ENCODE measurements at places on chromosomes 12 and 14.
A peak's percentile ranks its signal among the peaks of the same experiment; 100 is the strongest.

DNA sequence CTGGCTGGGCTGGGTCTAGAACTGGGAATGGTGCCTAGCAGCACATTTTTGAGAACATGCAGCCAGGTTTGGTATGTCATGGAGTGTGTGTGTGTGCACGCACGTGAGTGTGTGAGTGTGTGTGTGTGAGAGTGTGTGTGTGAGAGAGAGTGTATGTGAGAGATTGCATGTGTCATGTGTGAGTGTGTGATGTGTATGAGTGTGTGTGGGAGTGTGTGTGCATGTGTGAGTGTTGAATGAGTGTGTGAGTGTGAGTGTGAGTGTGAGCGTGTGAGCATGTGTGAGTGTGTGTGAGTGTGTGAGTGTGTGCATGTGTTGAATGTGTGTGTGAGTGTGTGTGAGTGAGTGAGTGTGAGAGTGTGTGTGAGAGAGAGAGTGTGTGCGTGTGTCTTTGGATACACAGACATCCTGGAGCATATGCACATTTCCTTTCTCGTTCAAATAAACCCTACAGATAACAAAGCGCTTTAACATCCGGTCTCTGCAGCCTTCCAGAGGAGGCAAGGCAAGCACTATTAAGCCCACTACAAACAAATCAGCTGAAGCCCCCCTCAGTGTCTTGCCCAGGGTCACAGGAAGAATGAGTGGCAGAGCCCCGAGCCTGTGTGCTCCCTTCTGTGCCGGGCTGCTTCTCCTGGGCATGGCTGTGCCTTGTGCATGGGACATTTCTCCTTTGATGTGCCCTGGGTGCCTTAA is 108.7 kb upstream of the ETV6 start:
- no peak for DNase-seq

DNA sequence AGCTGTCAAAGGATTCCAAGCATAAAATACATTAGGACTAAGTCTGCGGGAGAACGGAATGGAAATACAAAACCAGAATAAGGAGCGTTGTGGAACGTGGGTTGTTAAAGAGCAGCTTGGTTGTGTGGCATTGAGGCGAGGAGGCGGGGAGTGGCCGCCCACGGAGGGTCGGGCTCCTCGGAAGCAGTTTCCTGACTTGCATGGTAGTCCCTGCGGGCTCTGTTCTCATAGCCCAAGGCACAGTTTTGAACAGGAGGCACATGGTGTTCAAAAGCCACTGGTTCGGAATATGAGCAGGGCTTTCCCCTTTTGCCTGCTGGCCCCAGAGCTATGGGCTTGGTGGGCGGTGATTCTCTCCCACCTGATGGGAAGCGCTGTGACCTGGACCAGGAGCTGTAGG is 12.2 kb downstream of the DDX51 start:
- no peak for DNase-seq

DNA sequence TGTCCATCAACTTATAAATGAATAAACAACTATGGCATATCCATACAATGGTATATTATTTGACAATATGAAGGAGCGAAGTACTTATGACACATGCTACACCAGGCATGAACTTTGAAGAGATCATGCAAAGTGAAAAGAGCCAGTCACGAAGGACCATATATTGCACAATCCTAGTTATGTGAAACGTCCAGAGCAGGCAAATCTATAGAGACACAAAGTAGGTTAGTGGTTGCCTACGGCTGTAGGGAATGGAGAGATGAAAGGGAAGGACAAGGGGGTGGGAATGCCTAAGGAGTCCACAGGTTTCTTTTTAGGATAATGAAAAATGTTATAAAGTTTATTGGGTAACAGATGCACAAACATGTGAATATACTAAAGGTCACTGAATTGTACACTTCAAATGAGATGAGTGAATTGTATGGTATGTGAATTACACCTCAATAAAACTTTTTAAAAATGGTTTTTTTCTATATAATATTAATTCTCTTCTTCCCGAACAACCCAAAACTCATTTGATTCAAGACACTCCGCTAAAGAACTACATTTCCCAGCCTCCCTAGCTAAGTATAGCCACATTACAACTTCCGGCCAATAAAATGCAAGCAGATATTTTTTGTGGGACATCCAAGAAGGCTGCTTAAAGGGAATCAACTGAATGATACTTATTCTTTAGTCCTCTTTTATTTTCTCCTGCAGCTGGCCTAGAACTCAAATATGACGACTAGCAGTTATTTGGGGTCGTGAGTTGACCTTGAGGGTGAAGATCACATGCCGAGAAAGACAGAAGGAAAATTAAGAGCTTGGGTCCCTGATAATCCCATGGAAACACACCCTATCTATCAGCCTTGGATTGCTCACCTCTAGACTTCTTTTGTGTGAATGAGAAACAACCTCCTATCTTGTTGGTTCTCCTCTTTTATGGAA is 187.2 kb downstream of the TTC8 start:
- DNase-seq = no peak

GRCh38 chr12:120705618-120706017 is 4.6 kb upstream of the UNC119B start:
- DNase-seq = no peak

- DNase-seq = no peak
These were observed 43.4 kb upstream of the SPTLC2 start for GRCh38 chr14:77659831-77660230.

DNA sequence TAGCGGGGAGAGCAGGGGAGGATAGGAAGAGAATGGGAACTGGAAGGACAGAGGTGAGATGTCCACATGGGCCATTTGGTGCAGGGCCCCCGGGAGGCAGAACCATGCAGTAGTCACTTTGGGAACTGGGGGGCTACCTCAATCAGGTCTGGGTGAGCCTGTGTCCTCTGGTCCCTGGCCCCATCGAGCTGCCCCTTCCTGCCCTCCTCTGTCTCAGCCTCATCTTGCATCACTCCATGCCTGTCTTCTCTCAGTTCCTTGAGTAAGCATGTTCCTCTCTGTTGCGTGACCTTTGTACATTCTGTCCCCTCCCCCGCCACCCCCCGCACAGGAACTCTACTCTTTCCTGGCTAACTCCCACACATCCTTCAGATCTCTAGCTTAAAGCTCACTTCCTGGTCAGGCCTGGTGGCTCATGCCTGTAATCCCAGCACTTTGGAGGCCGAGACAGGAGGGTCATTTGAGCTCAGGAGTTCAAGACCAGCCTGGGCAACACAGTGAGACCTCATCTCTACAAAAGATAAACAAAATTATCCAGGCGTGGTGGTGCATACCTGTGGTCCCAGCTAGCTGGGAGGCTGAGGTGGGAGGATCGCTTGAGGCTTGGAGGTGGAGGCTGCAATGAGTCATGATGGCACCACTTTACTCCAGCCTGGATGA is 23.2 kb downstream of the FOS start:
- DNase-seq = no peak

GRCh38 chr12:111022386-111022785 is 102.0 kb upstream of the MYL2 start:
- no peak for DNase-seq

DNA sequence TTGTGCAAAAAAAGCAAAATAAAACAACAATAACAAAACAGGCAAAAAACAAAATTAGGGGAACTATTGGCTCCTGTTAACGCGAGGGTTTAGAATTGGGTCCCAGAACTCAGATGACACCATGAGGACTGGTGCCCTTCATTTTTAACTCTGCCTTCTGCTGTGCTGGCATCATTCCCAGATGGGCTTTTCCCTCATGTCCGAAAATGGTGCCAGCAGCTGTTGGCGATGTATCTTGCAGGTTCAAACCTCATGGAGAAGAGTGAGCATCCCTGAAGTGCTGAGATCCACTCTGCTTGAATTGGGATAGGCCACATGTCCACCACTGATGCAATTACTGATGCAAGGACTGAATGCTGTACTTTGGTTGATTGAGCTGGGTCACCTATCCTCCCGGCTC is 61.1 kb downstream of the MYRFL start:
- DNase-seq = no peak

DNA sequence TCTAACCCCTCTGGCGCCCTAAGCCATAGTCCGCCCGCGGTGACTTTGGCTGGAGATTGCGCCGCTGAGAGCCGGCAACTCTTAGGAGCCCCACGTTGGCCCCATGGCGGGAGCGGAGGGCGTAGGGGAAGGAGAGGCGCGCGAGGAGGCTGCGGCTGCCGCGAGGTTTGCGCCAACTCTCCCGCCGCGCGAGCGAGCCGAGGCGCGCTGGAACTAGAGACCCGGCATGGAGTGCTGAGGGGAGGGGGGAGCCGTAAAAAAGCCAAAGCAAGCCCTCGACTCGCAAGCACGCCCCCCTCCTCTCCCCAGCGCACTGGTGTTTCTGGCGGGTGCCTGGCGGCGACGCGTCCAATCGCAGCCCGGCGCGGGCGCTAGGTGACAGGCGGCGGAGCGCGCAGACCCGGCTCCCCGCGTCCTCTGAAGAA is at the start of gene SYT10:
Gene SYT10 (minus strand): TSS at position 233 of the 425 bp plus-strand sequence. CDS start 297 bp downstream, outside the sequence.
- peak; percentile 9 for DNase-seq

DNA sequence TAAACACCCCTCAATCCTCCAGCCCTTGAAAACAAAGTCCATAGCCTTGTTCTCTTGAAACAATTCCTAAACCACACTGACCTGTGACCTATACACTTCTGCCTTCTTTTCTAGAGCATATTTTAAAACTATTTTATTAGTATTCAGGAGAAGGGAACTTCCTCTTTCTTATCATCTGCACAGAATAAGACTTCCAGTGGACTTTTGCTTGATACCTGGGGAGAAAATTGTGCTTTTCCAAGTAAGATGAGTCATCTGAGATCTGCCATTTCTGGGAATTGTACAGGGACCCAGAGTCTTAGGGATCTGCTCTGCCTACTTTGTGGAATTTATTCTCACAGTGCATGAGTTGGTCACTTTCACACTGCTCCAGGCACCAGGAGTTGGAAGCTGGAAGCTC is 10.5 kb upstream of the WNT5B start:
- DNase-seq = no peak
